Right hindlimb (tissue), 1 donor: ENCODE measurements at places on chromosomes 7 and 10.

GRCh38 chr10:69656742-69657269 lies 26.8 kb downstream of the FAM241B start:
- DNase-seq, result no peak

DNA sequence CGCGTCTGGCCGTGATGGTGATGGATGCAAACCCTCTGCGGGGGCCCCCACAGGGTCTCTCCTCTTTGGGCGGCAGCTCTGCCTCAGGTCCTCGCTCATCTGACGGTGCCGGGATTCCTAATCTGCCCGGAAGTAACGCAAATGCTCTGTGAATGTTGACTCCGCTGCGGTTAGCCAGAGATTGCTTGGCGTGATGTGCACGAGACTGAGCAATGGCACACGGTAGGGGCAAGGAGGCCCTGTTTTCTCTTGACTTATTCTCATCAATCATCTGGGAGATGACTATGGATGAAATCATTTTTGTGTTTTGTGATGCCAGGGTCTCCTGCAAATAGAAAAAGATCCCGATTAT lies 116.5 kb upstream of the ADAM12 start:
- DNase-seq, result no peak

- DNase-seq, result no peak
Observed at GRCh38 chr7:16067711-16068110, 353.6 kb downstream of the CRPPA start.

DNA sequence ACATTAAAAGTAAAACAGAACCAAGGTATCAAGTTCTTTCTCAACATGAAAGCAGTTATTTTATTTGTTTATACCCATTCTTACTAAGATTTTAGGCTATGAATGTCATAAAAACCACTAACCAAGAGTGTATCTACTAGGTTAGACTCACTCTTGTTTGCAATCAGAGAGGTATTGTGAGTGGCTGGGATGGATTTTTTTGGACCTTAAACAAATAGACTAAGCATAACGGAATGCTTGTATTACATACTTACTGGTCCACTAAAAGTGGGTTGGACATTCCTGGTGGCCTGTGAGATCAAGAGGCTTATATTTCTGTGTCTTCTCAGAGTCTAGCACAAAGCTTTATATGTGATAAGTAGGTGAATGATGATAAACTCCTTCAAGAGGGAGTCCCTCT lies 32.6 kb upstream of the CBLL1 start:
- no peak for DNase-seq

GRCh38 chr7:3236268-3236667 lies 64.8 kb upstream of the SDK1 start:
- no peak for DNase-seq

DNA sequence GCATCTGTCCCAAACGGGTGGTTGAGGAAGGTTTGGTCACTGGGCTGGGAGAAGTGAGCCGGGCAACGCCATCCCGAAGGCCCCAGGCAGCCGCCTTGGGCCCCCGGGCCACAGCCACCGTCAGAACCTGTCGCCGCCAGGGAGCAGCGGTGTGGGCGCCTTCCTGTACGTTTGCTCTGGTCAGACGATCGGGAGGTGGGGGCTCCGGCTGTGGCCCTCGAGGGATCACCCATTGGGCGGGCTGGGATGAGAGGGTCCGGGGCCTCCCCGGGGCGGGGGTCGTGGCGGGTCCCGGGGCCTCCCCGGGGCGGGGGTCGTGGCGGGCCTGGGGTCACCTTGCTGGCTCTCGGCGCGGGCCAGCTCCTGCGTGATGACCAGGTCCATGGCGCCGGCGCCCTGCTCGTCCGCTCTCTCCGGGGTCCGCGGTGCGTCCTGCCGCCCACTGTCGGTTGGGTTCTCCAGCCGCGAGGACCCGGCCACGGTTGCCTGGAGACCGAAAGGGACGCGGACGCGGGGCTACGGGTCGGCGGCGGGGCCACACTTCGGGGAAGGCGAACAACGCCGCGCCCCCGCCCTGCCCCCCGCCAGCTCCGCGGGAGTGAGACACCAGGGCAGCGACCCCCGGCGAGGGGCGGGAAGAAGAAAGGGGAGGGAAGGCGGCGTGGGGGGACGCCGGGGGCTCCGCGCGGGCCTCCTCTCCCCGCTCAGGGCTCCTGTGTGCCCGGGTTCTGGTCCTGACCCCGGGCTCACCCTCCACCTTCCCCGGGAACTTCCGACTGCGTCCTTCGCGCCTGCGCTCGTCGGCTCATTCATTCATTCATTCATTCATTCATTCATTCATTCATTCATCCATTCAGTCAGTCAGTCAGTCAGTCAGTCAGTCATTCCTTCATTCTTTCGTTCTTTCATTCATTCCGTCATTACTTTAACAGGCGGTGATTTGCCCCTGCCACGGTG lies at the start of gene CFAP46:
Gene CFAP46, minus strand, starts transcription at position 470 of the 957 bp plus-strand sequence. Its CDS starts 86 bp downstream, at position 384.
- peak; percentile 82 for DNase-seq

- no peak for DNase-seq
Observed at GRCh38 chr7:103121641-103122040, 27.3 kb downstream of the NAPEPLD start.

DNA sequence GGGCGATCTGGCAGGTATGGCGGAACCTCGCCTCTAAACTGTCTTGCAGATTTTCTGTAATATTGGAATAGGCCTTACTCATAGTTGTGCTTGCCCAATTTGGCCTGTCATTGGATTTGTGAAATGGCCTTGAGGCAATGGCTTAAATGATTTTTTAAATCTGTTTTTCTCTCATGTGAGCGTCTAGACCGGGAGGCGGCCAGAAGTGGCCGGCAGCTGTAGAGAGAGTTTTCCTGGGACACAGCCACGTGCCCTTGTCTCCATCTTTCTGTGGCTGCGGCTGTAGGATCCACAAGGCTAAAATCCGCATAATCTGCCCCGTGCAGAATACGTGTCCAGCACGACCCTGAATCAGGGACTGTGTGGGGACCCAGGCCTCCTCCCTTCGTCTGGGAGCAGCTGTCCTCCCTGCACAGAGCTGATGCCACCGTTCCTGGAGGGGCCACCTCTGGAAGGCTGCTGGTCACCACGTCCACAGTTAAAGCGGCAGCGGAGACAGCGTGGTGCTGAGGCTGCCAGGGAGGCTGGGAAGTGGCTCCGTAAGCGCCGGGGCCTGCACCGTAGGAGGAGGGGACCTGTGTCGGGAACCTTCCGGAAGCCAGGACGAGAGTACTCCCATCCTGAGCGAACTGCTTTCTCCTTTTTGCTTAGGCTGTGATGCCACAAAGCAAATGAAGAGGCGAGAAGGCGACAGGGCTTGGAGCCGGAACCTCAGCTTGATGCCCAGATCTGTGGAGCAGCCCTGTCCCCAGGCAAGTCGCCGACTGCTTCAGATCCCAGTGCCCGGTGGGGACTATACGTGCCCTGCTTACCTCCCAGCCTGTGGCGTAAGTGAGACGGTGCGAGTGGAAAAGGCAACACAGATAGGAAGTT lies 99.8 kb downstream of the DYNC2I1 start:
- no peak for DNase-seq

GRCh38 chr7:37912756-37913155 lies 3.9 kb downstream of the SFRP4 start:
- DNase-seq, result no peak

DNA sequence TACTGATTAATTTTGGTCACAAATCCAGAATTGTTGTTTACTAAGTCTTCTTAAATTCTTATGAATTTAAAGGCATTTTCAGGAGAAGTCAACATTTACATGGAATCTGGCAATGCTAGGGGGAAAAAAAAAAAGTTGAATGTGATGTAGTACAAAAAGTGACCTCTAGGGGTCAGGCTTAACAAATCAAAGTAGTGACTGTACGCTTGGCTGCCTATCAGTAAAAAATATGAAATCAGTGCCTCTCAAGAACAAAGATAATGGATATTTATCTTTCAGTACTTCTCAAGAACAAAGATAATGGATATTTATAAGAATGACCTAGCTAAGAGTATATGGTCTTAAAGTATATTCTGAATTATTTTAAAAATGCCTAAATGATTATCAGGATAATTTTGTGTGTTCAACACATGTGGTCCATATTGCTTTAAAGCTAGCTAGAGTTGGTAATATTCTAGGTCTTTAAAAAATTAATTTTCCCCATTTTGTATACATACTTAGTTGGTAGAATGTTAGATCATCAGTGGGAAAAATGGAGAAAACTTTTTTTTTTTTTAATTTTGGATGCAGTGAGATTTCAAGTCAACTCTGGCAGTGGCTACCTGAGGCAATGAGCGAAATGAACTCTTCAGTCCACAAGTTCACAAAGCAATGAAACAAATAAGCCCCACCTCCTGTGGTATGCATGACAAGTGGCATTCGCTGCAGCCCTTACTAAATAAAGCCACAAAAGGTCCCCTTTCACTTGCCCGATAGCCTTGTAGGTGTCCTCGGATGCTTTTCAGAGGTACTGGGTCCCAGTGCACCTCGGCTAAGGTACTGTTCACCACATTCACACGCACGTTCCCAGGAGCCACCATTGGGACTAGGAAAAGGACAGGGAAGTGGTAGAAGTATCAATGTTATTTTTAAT lies 51.2 kb upstream of the LAMB4 start:
- no peak for DNase-seq

DNA sequence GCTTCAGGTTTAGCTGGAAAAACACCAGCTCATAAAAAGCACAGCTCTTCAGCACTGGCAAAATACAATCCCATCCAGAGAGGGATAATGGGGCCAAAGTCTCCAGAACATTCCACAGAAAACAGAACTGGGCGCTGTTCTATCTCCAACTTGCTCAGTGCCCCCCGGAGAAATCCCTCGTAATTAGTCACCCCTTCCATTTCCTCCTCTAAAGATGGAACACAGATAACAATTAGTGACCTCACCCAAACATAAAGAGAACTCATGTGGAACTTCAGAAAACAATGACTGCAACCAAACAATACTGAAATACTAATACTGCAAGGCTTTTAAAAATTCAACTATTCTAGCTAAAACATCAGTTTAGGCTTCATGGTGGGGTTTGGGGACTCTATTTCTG lies 46.3 kb downstream of the KIAA1549 start:
- no peak for DNase-seq
